ENCODE measurements at places on chromosomes 5 and 9. TPM values are rescaled to one million over a fixed set of nuclear protein-coding genes. Genes with fewer than 3 reads are reported as not detected.

The EPB41L4A gene
- total RNA-seq, result 7.3 TPM

The PIP5KL1 gene
- total RNA-seq, result 1.4 TPM

The ADAMTS16 gene
- not detected for total RNA-seq

The TPPP gene
- total RNA-seq, result 0.43 TPM

The OBP2B gene
- total RNA-seq, result not detected

The ARID3C gene
- total RNA-seq, result 0.36 TPM

The ACTBL2 gene
- total RNA-seq, result 0.03 TPM

The SPINK13 gene
- not detected for total RNA-seq

The GAPT gene
- not detected for total RNA-seq

The HMGCS1 gene
- total RNA-seq, result 61.5 TPM

The ZNF618 gene
- total RNA-seq, result 13.2 TPM

The PDCD1LG2 gene
- 22.8 TPM for total RNA-seq

The MOB3B gene
- total RNA-seq, result 0.17 TPM

The BTNL9 gene
- not detected for total RNA-seq

The PLEKHG4B gene
- total RNA-seq, result not detected

The ZNF454 gene
- 1.9 TPM for total RNA-seq

The LHX2 gene
- not detected for total RNA-seq

The TRIM14 gene
- total RNA-seq, result 2.6 TPM

The DMRT3 gene
- not detected for total RNA-seq

The BSPRY gene
- 0.07 TPM for total RNA-seq

The MEIKIN gene
- total RNA-seq, result not detected

The NUTM2F gene
- not detected for total RNA-seq

The ASPN gene
- 9.6 TPM for total RNA-seq

The KCNMB1 gene
- total RNA-seq, result 0.07 TPM

The NR2F1-AS1 gene
- total RNA-seq, result 10.7 TPM

The PTRH1 gene
- 17.3 TPM for total RNA-seq

The C9 gene
- not detected for total RNA-seq

The ERP44 gene
- total RNA-seq, result 21.2 TPM

The PTGDS gene
- total RNA-seq, result 11.1 TPM

The CARTPT gene
- total RNA-seq, result not detected

The TICAM2 gene
- total RNA-seq, result 4.3 TPM

The ASS1 gene
- total RNA-seq, result 138 TPM

The MAP3K1 gene
- total RNA-seq, result 4.6 TPM

The TEX53 gene
- total RNA-seq, result not detected

The AMBP gene
- total RNA-seq, result not detected

The HAVCR2 gene
- 0.33 TPM for total RNA-seq

The PAPPA gene
- 201 TPM for total RNA-seq

The ORM2 gene
- total RNA-seq, result not detected

The PFN3 gene
- total RNA-seq, result not detected

The BTNL8 gene
- not detected for total RNA-seq

The NUDT2 gene
- 19.8 TPM for total RNA-seq

The CDX1 gene
- 0.91 TPM for total RNA-seq

The IL4 gene
- total RNA-seq, result not detected

The CD72 gene
- total RNA-seq, result 0.78 TPM

The FGF10 gene
- 2.2 TPM for total RNA-seq

The SNX24 gene
- 14.5 TPM for total RNA-seq

The PAEP gene
- total RNA-seq, result not detected
